ENCODE measurements at places on chromosomes 1 and 21. TPM values are rescaled to one million over a fixed set of nuclear protein-coding genes. Genes with fewer than 3 reads are reported as not detected.

GRCh38 chr21:43269957-43270705, 101.3 kb downstream of the CRYAA start:
- no peak for DNase-seq

Gene NASP
- 67.5 TPM for total RNA-seq

GRCh38 chr1:214476986-214477870, 74.2 kb downstream of the PTPN14 start:
- no peak for DNase-seq

DNA sequence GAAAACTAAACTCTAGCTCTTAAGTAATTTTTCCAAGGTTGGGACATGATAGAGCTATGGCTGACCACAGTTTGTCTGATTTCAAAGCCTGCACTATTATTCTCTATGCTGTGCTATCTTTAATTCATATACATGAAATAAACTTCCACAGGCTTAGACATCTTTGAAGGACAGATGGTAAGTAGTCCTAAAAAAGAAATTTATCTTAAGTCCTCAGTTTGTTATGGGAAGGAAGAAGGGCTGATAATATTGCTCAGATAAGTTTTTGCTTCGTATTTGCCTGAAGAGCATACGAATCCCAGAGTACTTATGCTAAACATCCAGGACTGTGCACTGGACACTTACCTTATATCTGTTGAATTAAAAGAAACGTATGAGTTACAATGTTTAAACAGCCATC, 39.6 kb downstream of the VCAM1 start:
- no peak for DNase-seq

Gene MSH4
- total RNA-seq: 0.39 TPM
